ENCODE measurements at places on chromosomes 11 and 22.

DNA sequence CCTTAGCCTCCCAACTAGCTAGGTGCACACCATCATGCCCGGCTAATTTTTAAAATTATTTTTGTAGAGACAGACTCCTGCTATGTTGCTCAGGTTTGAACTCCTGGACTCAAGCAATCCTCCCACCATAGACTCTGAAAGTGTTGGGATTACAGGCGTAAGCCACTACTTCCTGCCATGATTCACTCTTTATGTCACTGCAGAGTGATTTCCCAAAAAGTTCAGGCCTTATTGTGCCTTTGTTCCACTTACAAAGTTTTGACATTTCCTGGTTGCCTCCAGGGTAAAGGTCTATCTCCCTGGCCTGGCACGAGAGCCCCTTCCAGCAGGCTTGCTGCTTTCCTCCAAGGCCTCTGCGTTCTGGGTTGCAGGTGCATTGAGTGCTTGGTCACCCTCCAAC is 44.6 kb upstream of the RIC3 start:
- DNase-seq, result no peak

GRCh38 chr11:74443071-74443864 is 24.1 kb downstream of the KCNE3 start:
- DNase-seq, result no peak

DNA sequence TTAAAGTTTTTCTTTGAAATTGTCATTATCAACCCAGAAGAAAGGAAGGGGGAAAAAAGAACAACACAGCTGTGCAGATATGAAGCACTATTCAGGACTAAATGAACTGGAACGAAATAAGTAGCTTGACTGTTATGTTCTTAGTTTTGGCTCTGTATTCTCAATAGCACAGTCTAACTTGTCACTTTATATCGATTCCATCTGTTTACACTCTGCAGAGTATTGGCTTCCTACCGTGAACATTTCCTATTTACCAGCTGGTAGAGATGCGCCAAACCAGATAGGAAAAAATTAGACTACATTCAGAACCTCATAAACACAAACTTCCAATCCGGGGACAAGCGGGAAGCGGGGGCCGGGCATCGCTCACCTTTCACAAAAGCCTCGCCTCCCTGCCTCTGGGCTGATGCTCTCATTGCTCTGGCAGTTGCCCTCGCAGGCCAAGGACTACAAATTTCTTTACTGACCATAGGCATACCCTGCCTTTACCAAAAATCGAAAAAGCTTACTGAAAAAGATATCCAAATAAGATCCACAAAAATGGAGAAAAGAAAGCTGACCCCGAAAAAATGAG is 66.2 kb downstream of the EFCAB6 start:
- DNase-seq, result no peak

- DNase-seq, result no peak
Observed at GRCh38 chr11:32344946-32345345, 90.4 kb downstream of the WT1 start.

- DNase-seq, result no peak
Observed at GRCh38 chr11:86383041-86383955, 8.6 kb downstream of the CCDC81 start.

DNA sequence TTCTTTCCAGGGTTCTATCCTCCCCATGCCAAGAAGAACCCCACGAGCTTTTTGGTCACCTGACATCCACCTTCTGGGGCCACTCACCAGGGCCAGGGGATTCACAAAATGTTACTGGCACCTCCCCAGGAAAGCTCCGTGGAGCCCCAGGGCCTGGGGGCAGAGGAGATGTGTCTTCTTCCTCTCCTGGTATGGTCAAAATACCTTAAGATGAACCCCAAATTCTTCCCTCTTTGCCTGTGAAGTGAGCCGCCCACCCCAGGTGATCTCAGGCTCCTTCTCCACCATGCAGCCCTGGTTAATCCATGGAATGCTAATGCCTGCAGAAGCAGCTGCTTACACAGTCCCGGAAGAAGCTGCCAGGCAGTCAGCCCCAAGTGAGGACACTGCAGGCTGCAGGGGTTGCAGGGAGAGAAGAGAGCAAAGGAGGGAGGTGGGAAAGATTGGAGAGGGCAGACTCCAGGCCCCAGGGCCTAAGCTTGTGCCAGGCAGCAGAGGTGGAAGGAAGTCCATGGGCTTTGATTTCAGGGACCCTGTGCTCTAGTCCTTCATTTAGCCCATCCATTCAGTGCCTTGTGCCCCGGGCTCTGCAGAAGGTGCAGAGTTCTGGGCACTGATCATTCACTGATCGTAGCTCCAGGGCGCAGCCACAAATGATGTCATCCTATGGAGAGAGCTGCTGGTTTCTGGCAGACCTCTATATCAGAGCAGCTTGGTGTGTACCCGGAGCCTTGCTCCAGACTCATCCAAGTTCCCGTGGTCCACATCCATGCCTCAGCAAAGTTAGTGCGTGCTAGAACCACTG is 127.9 kb upstream of the NECTIN1 start:
- no peak for DNase-seq

DNA sequence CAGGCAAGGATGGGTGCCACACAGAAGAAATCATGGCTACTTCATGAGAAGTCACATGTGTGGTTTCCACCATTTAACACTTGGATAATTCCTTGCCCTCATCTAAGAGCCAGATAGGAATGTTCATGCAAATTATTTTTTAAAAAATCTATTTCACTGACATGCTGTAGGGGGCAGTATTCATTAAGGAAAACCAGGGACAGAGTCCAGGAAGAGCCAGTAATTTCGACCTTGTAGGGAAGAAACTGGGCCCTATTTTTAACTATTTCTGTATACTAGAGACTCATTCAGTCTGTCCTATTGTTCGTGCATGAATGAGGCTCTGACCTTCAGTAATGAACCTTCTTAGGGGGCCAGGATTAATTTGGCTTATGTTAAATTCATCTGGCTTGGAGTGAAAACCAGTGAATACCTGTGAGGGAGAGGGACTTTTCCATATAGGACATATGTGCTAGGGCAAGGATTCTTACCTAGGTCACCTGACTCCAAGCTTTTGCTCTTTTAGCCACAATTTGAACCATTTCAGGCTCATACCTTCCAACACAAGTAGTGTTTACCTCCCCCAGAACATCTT is 192.7 kb downstream of the NAV2 start:
- no peak for DNase-seq

GRCh38 chr22:48099251-48099650 is 1336.8 kb downstream of the TBC1D22A start:
- no peak for DNase-seq

GRCh38 chr11:129968591-129969419 is 33.8 kb downstream of the PRDM10 start:
- DNase-seq, result no peak

DNA sequence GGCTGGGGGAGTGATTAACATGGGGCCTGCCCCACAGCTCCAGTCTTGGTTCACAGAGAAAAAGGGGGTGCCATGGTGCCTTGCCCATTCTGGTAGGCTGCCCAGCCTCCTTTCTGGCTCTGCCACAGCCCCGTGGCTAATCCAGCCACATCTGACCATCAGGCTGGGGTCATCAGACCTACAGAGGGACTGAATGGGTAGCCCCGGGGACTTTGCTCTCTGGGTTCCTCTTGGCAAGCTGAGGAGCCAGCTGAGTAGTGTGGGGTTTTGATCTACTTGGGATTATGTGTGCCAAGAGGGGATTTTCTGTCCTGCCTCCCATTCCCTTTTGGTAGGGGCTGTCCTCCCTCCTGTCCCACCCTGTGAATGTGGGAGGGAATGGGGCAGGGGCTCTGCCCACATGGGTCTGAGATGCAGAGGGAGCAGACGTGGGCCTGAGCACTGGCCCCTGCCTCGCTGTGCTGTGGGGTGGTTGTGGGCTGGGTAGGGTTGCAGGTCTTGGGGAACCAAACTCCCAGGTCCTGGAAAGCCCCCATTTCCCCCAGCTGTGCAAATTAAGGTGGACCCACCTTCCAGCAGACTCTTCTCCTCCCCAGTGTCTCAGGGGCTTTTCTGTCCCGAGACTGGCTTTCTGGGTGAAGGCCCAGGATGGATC is 32.0 kb downstream of the CD82 start:
- no peak for DNase-seq

- DNase-seq, result no peak
Observed at GRCh38 chr22:38767313-38767712, 11.5 kb upstream of the SUN2 start.

DNA sequence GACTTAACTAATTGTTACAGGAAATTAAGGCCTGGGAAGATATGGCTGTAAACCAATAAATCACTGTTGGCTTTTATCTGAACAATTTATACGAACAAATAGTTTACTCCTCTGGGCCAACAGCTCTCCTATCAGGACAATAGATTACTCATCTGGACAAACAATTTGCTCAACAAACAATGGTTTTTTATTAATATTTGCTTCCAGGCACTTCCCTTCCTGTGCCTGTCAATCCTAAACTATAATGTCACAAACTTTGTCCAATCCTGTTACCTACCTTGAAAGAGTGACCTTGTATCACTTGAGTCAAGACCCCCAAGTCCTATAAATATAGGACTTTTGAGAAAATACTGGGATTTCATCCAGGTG is 87.6 kb upstream of the OR9Q1 start:
- DNase-seq, result no peak

GRCh38 chr11:86606270-86606835 is 66.1 kb downstream of the ME3 start:
- DNase-seq, result no peak

DNA sequence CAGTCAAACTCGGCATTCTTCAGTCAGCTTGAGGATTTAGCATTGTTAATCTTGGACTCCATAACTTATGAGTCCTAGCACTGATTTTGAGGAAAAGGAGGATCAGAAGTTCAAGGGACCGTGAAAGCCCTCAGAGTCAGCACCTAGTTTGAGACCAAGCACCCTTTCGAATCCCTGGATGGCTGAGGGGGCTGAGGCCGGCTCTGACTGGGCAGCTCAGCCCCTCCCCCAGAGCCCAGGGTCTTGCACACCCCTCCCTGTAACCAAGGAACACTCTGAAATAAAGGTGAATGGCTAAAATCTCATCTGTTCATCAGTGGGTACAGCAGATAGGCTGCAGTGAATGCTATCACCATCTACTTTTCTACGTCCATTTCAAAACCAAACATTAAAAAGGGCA is 27.3 kb downstream of the SLC25A18 start:
- no peak for DNase-seq

GRCh38 chr11:127191689-127192088 is 191.1 kb upstream of the KIRREL3 start:
- no peak for DNase-seq

DNA sequence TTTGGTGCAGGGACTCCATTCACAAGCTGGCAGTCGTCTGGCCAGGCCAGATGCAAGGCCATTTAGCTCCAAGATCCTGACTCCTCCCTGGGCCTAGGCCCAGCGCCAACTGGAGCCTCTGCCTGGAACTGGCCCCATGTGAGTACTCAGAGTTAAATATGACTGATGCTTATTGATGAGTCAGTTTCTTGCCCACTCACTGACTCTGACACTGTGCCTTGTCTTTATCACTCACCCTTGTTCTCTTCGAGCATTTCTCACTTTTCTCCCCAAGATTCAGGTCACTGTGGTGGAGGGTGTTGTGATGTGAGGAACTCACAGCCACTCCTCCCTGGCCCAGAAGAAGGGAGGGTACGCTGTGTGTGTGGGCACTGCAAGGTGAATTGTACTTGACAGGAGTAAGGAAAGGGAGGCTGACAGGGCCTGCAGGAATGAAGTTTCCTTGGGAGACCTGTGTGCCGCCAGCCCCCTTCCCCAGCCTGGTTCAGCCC is 23.2 kb upstream of the ST3GAL4 start:
- DNase-seq, result no peak

DNA sequence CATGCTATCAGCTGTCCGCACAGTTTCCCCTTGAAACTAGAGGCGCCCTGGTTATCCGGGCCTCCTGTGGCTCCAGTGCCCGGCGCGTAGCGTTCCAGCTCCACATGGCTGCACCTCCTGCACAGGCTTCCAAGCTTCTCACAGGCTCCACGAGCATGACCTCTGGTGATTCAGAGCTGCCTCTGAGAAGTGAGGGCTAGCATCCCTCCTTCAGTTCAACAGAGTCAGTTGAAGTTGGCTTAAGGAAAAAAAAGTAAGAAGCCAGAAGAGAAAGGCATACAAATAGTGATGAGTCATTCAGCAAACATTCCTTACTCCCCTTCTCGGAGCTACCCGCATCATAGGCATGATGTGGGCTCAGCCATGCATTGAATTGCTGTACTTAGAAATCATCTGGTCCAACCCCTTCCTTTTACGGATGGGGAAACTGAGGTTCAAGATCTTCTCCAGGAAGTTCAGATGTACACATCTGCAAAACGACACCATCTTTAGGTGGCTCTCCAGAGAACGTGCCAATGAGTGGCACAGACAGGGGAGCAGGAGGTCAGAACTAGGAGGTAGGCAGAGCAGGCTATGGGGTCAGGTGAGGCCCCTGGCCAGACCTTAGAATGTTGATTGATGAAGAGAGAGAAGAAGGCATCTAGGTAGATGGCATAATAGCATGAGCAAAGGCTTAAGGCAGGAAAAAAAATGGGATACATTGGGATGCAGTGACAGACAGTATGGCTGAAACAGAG is 216.3 kb upstream of the TBCEL start:
- no peak for DNase-seq

GRCh38 chr22:29733362-29734201 is 13.8 kb downstream of the CABP7 start:
- DNase-seq, result no peak

DNA sequence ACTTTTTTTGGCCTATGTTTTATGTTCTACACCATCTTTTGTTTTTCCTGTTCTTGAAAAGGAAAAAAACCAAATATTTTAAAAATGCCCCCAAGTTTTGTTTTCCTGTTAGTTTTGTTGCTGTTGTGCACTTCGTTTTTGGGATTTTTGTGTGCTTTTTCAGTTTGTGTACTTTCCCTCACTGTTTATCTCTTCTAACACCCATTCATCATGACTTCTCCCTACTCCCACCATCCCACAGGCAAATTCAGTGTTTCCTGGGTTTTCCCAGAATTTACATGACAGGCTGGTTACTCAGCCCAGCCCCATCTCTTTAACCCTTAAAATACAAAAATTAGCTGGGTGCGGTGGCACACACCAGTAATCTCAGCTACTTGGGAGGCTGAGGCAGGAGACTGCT is 15.6 kb downstream of the TMEM123 start:
- DNase-seq, result no peak

GRCh38 chr22:37904572-37905533 is 1.2 kb upstream of the MICALL1 start:
- DNase-seq, result no peak

- no peak for DNase-seq
Observed at GRCh38 chr11:114215428-114215827, 80.8 kb upstream of the NNMT start.

DNA sequence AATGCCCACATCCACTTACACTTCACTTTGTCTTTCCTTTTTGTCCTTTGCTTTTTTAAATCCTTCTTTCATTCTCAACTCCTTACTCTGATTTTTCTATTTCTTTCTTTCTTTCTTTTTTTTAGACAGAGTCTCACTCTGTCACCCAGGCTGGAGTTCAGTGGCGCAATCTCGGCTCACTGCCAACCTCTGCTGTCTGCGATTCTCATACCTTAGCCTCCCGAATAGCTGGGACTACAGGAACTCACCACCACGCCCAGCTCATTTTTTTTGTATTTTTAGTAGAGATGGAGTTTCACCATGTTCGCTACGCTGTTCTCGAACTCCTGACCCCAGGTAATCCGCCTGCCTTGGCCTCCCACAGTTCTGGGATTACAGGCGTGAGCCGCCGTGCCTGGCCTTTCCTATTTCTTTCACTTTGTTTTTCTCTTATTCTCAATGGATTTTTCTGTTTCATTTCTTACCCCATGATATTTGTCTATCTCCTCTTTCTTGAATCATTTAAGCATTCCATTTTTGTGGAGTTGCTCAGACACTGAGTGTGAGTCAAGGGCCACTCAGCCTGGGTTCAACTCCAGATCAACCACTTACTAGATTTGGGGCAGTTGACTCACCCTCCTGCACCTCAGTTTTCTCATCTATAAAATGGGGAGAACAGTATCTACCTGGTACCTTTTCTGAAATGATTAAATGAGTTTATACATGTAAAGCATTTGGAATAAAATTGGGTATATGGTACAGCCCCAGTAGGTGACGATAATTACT is 7.6 kb downstream of the KCNJ5 start:
- DNase-seq, result no peak
